BE2C (cell line): ENCODE measurements at places on chromosomes 11 and 22.

DNA sequence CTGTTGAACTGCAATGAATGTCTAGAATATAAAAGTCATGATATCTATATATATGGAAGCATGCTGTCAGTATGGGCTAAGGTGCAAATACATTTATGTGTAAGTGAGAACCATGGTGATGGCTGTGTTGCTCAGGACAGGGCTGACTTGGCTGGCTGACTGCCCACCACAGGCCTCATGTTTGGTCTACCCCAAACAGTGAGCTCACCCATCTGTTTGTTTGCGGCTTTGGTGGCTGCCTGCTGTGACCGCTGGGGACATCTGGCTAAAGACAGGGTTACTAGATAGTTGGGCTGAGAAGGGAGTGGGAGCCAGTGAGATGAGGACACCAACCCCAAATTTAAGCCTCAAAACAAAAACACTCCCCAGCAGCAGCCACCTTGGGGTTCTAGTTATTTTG is 6.3 kb downstream of the CD44 start:
- DNase-seq: no peak

GRCh38 chr11:125165843-125166763 is 1.6 kb downstream of the PKNOX2 start:
- no peak for DNase-seq

- no peak for DNase-seq
Measured at GRCh38 chr22:43501878-43502277, 90.1 kb downstream of the MPPED1 start.

- DNase-seq: no peak
Measured at GRCh38 chr11:67279589-67280340, 9.3 kb upstream of the ANKRD13D start.

- no peak for DNase-seq
Measured at GRCh38 chr11:19187833-19188258, 13.9 kb downstream of the CSRP3 start.

GRCh38 chr11:69636512-69637197 is 4.3 kb upstream of the CCND1 start:
- no peak for DNase-seq

GRCh38 chr11:72039031-72039855 is 40.5 kb downstream of the IL18BP start:
- DNase-seq: no peak

GRCh38 chr11:57823859-57824258 is 62.3 kb downstream of the CTNND1 start:
- DNase-seq: no peak

DNA sequence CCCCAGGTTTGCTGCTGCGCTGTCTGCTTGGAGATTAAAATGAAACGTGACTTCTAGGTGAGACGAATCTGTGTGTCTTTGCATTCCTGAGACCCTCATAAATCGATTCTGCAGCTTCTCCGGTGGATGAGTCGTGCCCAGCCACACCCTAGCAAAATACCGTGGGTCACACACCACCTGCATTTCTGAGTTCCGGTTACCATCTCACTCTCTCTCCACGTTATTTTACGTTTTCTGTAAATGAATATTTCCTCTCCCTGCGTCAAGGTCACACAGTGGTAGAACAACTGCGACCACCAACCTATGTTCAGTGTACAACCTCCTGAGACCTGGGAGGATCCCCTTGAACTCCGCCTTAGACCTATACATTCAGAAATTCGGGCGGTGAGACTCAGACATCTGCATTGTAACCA is 1.1 kb downstream of the YWHAH start:
- DNase-seq: no peak

DNA sequence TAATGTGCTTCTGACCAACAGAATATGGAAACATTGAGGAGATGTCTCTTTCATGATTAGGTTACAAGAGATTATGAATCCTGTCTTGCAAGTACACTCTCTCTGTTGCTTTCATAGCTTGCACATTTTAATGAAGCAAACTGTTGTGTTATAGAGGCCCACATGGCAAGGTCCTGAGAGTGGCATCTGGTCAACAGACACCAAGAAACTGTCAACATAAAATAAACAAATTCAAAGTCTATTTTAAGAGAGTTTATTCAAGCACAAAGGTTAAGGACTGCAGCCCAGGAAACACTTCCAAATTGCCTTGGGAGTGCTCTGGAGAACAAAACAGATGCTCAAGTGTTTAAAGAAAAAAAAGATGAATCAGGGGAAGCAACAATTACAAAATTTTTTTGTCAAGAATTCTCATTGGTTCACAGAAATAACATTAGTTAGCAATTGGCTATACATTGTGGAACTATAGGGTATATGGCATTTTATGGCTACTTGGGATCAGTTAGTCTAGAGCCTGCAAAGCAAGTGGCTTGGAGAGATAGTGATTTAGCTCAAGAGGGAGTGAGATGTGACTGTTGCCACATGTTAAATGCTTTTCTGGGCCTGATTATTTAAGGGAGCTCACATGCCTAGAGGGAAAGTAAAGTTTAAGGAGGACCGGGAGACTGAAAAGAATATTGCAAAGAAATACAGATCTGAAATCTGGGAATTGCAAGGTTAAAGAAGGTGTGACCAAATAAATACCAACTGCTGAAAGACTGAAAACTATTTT is 54.6 kb downstream of the CTSC start:
- DNase-seq: no peak
